ENCODE measurements at places on chromosomes 3 and 15.

DNA sequence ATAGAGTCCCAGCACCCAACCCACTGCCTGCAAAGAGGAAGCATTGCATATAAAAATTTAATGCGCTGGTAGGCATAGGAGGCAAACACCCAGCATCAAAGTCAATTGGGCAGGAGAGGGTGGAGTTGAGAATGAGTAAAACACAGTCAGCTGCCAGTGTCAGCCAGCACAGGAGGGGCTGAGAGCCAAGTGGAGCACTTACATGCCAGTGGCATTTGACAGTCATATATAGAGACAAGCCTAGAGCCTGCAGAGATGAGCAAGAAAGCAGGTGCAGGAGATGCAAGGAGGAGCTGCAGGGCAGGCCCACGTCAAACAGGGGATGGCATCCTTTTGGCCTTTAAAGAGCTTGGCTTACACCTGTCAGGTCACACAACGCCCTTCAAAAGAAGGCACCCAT lies 27.6 kb upstream of the ZFAND6 start:
- DNase-seq = no peak

DNA sequence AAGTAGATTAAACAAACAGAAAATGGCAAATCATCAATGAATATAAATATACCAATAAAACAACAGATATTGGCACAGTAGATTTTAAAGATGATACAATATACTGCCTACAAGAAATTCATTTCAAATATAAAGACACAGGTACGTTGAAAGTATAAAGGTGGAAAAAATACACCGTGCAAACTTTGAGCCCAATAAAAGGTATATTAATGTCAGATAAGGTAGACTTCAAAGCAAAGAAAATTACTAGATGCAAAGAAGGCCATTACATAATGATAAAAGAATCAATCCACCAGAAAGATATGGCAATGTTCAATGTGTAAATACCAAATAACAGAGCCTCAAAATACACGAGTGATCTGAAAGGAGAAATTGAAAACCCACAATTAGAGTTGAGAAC lies 34.3 kb upstream of the VIPR1 start:
- DNase-seq = no peak

DNA sequence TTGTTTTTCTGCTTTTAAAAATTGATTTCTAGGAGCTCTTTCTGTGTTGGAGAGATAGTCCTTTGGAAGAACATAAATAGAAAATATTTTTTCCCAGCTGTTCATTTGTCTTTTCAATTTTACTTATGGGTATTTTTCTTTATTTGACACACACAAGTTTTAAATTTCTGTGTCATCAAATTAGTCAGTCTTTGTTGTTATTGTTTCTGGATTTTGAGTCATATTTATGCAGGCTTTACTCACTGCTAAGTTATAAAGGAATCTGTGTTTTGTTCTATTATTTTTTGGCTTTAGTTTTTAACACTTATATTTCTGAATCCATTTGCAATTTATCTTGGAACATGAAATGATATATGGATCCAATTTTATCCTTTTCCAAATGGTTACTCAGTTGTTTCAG lies 5.9 kb upstream of the GHSR start:
- DNase-seq = no peak

DNA sequence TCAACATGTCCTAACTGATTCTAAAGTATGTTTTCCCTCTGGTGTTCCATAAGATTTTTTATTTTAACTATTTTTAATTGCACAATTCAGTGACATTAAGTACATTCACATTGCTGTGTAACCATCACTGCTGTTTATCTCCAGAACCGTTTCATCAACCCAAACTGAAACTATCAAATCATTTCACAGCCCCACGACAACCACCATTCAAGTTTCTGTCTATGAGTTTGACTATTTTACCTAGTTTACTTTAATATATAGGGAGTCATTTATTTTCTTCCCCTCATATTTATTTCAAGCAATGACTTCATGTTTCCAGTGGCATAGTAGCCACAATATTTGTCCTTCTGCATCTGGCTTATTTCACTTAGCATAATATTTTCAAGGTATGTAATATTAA lies 8.4 kb downstream of the RTP1 start:
- DNase-seq = no peak

GRCh38 chr3:102299125-102299877 lies 135.5 kb upstream of the ZPLD1 start:
- DNase-seq = no peak

DNA sequence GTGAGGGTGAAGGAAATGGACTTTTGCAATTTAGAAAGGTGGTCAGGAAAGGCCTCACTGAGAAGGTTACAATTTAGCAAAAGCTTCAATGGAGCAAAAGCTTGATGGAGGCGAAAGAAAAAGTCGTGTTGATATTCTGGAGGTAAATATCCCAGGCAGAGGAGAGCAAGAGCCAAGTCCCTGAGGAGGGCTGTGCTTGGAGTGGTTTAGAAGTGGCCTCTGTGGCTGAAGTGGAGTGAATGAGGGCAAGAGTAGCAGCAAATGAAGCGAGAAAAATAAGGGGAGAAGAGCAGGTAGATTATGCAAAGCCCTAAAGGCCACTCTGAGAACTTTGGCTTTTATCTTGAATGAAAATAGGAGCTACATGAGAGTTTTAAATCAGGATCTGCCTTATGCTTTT lies 54.1 kb downstream of the GUCA1C start:
- no peak for DNase-seq

GRCh38 chr3:122615303-122615702 lies 37.9 kb downstream of the PARP15 start:
- DNase-seq = no peak
